ENCODE measurements at places on chromosomes 11 and 22. TPM values are rescaled to one million over a fixed set of nuclear protein-coding genes. Genes with fewer than 3 reads are reported as not detected.

Gene GSTP1
- total RNA-seq, result 840 TPM

Gene NXPE1
- total RNA-seq, result not detected

Gene H19
- total RNA-seq, result 0.50 TPM

Gene KRTAP5-1
- not detected for total RNA-seq

Gene NLRP10
- 10.7 TPM for total RNA-seq

Gene OR4A16
- not detected for total RNA-seq

Gene MS4A7
- total RNA-seq, result not detected

Gene BTG4
- not detected for total RNA-seq

Gene NAT10
- total RNA-seq, result 19.3 TPM
